ENCODE measurements at places on chromosomes 12 and 14.

GRCh38 chr14:85115921-85116320 is 414.0 kb upstream of the FLRT2 start:
- no peak for DNase-seq

- no peak for DNase-seq
These were observed 40.8 kb downstream of the DBX2 start for GRCh38 chr12:45010059-45010458.

DNA sequence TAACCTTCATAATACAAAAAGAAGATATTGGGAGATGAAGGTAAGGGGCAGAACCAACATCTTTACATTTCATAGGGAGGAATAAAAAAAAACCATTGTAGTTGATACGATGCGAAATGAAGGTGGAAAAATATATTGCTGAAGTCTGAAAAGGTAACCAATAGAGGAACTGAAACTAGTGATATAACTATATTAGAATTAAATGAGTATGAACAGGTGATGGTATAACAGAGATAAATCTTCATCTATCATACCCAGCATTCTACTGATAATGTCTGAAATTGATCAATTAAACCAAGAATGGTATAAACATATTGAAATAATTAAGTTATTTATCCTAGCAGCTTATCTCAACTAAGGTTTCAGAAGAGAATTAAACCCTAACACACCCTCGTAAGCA is 332.1 kb downstream of the NELL2 start:
- DNase-seq: no peak

- no peak for DNase-seq
These were observed 187.8 kb downstream of the ADGRD1 start for GRCh38 chr12:131141514-131141913.

GRCh38 chr14:105487449-105487985 is 831 bp downstream of the CRIP1 start:
- DNase-seq: no peak

GRCh38 chr12:92513231-92513730 is 189.5 kb upstream of the PLEKHG7 start:
- no peak for DNase-seq

GRCh38 chr12:58341791-58342190 is 400.4 kb downstream of the ATP23 start:
- no peak for DNase-seq

DNA sequence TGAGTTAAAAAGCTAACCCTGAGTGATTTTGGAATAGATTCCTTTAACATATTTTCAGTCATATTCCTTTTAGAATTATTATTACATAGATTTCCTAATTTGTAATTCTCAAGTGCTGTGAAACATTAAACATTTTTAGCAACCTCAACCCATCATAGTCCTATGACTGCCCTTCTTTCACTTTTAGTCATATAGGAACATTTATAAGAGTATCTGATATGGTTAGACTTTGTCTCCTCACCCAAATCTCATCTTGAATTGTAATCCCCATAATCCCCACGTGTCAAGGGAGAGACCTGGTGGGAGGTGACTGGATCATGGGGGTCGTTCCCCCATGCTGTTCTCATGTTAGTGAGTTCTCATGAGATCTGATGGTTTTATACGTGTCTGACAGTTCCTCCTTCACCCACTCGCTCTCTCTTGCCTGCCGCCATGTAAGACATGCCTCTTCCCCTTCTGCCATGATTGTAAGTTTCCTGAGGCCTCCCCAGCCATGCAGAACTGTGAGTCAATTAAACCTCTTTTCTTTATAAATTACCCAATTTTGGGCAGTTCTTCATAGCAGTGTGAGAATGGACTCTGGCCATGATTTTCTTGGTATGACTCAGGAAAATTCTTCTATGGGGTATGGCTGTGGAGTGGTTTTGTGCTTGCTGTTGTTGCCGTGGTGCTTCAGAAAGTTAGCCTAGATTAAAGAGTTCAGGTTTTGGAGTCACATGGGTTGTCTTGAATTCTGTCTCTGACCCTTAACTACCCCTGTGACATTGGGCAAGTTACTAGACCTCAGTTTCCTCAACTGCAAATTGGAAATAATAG is 83.9 kb downstream of the FUT8 start:
- DNase-seq: no peak

DNA sequence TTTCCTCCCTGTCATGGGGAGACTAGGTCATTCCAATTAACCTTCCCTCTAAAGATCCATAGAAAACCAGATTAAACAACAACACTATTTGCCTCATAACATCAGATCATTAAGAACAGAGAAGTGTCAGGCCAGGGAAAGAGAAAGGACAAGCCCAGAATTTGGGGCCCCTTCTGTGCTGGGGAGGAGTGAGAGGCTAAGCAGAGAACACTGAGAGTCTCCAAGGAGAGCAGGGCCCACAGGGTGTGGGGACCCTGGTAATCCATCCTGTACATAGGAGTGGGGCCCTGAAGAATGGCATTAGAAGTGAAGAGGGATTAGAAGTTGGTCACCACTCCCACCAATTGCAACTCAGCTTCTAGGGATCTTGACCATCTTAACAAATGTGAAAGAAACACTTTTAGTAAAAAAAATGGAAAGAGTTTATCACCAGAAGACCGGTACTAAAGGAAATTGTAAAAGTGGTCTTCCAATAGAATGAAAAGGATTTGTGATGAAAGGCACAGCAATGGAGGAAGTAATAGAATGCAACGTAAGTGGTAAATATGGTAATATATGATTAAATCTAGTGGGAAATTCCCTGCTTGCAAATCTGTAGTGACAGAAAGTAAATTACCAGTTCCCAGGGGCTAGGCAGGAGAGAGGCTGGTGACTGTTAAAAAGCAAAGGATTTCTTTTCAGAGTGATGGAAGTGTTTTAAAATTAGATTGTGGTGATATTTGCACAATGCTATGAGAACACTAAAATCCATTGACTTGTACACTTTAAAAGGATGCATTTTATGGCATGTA is 14.0 kb upstream of the TMTC1 start:
- no peak for DNase-seq

GRCh38 chr14:73567358-73567757 is 1.7 kb upstream of the ACOT2 start:
- no peak for DNase-seq

All from suprapubic skin (tissue), 4 donors.